Osteoblast (primary cell): ENCODE measurements at places on chromosomes 7 and 10. TPM values are rescaled to one million over a fixed set of nuclear protein-coding genes. Genes with fewer than 3 reads are reported as not detected.

GRCh38 chr7:40288827-40289226 lies 154.0 kb downstream of the SUGCT start:
- no peak overlapping the region for H3K27ac ChIP-seq
- H3K4me1 ChIP-seq, result no peaks in the 10 kb centered on the region

DNA sequence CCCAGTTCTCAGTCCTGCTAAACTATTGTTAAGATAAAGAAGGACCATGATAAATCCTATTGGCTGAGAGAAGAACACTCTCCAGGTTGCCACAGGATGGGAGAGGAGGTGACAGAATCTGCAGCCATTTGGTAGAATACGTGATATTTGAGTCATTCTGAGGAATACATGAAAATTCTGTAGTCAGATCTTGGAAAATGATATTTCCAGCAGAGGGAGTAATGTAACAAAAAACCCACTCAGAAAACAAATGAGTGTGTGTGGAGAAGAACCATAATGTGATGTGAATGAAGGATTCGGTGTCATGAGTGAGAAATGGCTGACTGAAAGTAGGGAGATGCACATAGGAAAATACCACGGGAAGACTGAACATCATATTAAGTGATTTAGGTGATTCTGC lies 128.5 kb upstream of the PFKP start:
- DNase-seq, result peak; percentile 78
- H3K27me3 ChIP-seq, result peaks cover 37% of the 10 kb centered on the region
- H3K36me3 ChIP-seq, result no peaks in the 10 kb centered on the region
- no peak overlapping the region for H3K4me3 ChIP-seq

- no peaks in the 10 kb centered on the region for H3K27me3 ChIP-seq
- no peaks in the 10 kb centered on the region for H3K36me3 ChIP-seq
- H3K27ac ChIP-seq, result no peak within 1 kb of the TSS
- peak within 1 kb of the TSS; percentile 64 for H3K4me3 ChIP-seq
- H3K4me1 ChIP-seq, result no peaks in the 10 kb centered on the region
- DNase-seq, result peak; percentile 76
Measured at GRCh38 chr7:146116521-146117222, at the start of gene CNTNAP2. Gene CNTNAP2, plus strand, starts transcription at chr7:146116801. Its CDS starts 76 bp downstream, at chr7:146116877.

- no peaks in the 10 kb centered on the region for H3K27me3 ChIP-seq
- H3K36me3 ChIP-seq, result no peaks in the 10 kb centered on the region
- DNase-seq, result no peak
- no peak overlapping the region for H3K27ac ChIP-seq
- H3K4me3 ChIP-seq, result no peak overlapping the region
- H3K4me1 ChIP-seq, result no peaks in the 10 kb centered on the region
Measured at GRCh38 chr7:4065190-4065589, 616.9 kb upstream of the FOXK1 start.

- H3K36me3 ChIP-seq, result no peaks in the 10 kb centered on the region
- no peak for DNase-seq
- H3K27me3 ChIP-seq, result no peaks in the 10 kb centered on the region
- no peak overlapping the region for H3K4me3 ChIP-seq
Measured at GRCh38 chr7:38594949-38595348, 36.2 kb downstream of the AMPH start.

DNA sequence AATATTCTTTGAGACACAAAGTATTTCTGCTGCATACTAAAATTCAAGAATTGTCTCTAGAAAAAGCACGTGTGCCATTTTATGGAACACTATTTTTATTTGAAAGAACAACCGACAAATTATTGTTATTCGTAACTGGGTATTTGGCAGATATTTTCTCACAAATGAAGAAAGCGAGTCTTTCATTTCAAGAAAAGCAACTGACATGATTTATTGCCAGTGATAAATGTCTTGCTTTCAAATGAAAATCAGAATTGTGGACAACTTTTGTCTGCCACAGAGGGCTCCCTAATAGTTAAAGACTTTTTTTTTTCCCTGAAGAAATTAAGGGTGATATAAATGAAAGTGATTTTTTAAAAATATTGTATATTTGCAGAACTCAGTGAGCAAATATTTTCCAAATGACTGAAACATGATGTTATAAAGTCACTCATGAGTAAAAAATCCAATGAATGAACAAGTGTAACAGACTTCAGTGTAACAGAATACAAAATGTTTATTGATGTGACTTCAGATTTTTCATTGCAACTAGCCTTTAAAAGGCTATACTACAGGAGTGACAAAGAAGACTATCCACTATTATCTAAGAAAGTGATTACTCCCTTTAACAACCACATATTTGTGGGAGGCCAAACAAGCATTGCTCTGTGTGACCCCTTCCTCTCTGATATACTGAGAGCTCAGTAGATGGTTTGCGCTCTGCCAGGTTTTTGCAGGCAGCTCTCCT lies 49.0 kb upstream of the SEMA3E start:
- no peaks in the 10 kb centered on the region for H3K4me1 ChIP-seq
- H3K27ac ChIP-seq, result no peak overlapping the region
- DNase-seq, result no peak
- H3K36me3 ChIP-seq, result no peaks in the 10 kb centered on the region
- H3K4me3 ChIP-seq, result no peak overlapping the region

DNA sequence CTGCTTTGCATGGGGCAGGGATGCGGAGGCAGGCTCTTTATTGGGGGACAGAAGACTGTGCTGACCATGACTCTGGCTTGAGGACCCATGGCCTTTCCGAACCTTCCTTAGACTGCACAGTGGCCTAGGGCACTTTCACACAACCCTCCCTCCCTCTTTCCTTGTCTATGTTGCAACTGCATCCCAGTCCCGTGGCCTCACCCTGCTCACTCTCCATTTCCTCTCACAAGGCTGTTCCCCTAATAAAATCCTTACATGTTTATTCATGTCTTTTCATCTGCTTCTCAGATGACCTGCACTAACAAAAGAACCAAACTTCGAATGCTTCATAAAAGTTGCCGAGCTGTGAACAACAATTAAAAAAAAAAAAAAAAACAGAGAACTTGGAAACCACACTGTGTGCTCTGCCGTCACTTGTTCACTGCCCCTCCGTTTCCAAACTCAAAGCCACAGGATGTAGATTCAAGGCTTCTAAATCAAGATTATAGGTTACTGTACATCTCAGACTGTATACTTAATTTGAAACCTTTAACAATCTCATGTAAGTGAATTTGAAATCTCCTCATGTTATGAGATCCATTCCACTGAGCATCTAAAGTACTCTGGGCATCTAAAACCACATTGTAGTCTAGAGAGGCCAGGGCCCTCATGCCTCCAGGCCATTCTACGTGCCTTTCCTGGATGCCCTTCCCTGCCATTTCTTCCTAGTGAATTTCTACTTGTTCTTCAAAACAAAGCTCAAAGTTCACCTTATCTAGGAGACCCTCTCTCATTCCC lies 265.9 kb downstream of the SNX13 start:
- no peak for DNase-seq
- H3K36me3 ChIP-seq, result no peaks in the 10 kb centered on the region
- H3K4me3 ChIP-seq, result no peak overlapping the region
- no peak overlapping the region for H3K27ac ChIP-seq
- H3K27me3 ChIP-seq, result no peaks in the 10 kb centered on the region

- peak overlapping the region; percentile 78 for H3K4me3 ChIP-seq
- H3K4me1 ChIP-seq, result peaks cover 23% of the 10 kb centered on the region
- no peaks in the 10 kb centered on the region for H3K27me3 ChIP-seq
- peak overlapping the region; percentile 41 for H3K27ac ChIP-seq
- H3K36me3 ChIP-seq, result peaks cover 7% of the 10 kb centered on the region
Measured at GRCh38 chr7:130492523-130493274, 814 bp downstream of the MEST start.

GRCh38 chr10:100516847-100517246 lies 2.8 kb downstream of the SEC31B start:
- H3K36me3 ChIP-seq, result no peaks in the 10 kb centered on the region
- peaks cover 19% of the 10 kb centered on the region for H3K4me1 ChIP-seq
- no peak overlapping the region for H3K27ac ChIP-seq
- DNase-seq, result peak; percentile 53
- H3K27me3 ChIP-seq, result no peaks in the 10 kb centered on the region

GRCh38 chr10:18343573-18343972 lies 203.3 kb downstream of the CACNB2 start:
- no peaks in the 10 kb centered on the region for H3K27me3 ChIP-seq
- H3K27ac ChIP-seq, result no peak overlapping the region
- no peak overlapping the region for H3K4me3 ChIP-seq
- H3K36me3 ChIP-seq, result no peaks in the 10 kb centered on the region
- no peak for DNase-seq

DNA sequence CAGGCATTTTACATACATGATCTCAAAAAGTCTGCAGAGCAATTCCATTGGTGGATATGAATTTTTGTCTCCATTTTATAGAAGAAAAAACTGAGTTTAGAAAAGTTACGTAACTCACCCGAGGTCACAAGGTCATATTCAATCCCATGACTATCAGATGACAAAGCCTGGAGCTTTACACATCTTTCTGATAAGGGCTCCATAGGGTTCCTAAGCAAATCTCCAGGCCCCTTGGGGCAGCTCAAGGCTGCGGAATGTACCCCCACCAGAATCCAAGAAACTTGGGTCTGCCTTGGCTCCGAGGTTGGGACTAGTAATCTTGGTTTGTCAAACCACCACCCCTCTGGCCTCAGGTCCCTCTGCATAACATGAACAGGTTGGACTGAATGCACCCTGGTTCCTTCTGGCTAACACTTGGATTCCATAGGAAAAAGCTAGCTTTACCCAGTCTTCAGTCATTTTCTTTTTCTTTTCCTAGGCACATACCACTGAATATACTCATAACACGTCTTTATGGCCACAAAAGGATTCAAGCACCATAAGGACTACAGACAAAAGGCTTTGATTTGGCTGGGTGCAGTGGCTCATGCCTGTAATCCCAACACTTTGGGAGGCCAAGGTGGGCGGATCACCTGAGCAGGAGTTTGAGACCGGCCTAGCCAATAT lies 55.5 kb downstream of the PIP4K2A start:
- no peak for DNase-seq
- H3K4me3 ChIP-seq, result no peak overlapping the region
- peaks cover 18% of the 10 kb centered on the region for H3K4me1 ChIP-seq
- H3K27me3 ChIP-seq, result no peaks in the 10 kb centered on the region
- H3K36me3 ChIP-seq, result no peaks in the 10 kb centered on the region

GRCh38 chr10:58174831-58175230 lies 92.9 kb downstream of the IPMK start:
- H3K4me1 ChIP-seq, result no peaks in the 10 kb centered on the region
- no peak overlapping the region for H3K4me3 ChIP-seq
- H3K27ac ChIP-seq, result no peak overlapping the region
- H3K27me3 ChIP-seq, result peaks cover 13% of the 10 kb centered on the region
- DNase-seq, result no peak

- H3K4me1 ChIP-seq, result no peaks in the 10 kb centered on the region
- H3K27ac ChIP-seq, result no peak overlapping the region
- no peaks in the 10 kb centered on the region for H3K36me3 ChIP-seq
- DNase-seq, result peak; percentile 58
- no peak overlapping the region for H3K4me3 ChIP-seq
Measured at GRCh38 chr7:157782041-157782440, 445.2 kb downstream of the DNAJB6 start.

- H3K4me3 ChIP-seq, result no peak overlapping the region
- no peaks in the 10 kb centered on the region for H3K27me3 ChIP-seq
- H3K27ac ChIP-seq, result no peak overlapping the region
- DNase-seq, result no peak
Measured at GRCh38 chr10:81182296-81182695, 644.6 kb downstream of the SH2D4B start.

DNA sequence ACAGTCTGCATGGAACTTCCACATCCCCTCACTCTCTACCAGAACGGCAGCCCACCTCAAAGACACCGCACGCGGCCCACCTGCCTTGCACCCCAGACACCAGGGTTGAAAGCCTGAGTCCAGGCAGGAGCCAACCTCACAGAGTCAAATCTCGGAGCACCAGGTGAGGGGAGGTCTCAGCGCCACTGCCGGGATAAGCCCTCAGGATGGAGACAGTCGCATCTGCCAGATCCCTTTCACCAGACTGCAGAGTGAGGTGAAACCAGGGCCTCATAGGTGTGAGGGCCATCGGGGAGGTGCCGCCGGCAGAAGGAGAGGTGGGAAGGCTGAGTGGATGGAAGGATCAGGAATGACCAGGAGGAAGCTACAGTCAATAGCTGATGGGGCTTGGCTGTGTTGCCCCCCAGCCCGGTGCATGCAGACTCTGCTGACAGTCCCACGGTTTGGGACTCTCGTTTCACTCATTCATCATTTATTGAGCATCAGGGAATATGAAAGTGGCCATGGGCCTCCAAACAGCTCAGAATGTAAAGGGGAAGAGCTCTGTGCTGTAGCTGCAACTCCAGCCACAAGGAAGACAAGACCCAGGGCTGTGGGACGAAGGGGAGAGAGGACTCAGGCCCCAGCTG lies 315.0 kb downstream of the PTPRN2 start:
- no peak overlapping the region for H3K27ac ChIP-seq
- no peaks in the 10 kb centered on the region for H3K4me1 ChIP-seq
- DNase-seq, result peak; percentile 73
- H3K36me3 ChIP-seq, result no peaks in the 10 kb centered on the region
- no peak overlapping the region for H3K4me3 ChIP-seq

DNA sequence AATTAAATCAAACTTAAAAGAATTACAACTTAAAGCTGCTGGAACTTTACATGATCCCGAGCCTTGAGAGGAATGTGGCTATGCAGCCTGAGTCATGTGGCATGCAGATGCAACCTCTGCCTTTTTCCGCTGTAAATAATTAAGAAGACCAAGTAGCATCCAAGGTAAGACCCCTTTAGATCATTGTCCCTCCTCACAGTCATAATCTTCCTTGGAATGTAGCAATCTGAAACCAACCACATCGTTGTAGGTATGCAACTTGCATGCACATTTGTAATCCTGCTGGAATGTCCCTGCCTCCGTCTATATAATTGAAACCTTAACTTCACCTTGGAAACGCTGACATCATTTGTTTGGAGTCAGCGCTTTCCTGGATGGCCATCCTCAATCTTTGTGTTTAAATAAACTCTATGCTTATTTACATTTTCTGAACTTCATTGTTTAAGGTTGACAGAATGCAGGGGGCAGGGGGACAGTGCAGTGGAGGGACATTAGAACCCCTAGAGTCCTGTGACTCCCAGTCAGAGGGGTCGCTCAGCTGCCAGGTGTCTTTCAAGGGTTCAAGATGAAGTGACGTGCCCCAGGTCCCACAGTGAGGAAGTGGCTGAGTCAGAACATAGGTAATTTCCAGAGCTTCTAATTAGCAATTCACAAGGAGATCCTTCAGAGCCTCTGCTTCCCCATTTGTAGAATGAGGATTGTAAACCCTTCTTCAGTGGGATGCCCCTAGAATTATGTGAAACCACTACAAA lies 110.7 kb downstream of the RALA start:
- peak overlapping the region; percentile 100 for H3K27ac ChIP-seq
- H3K4me3 ChIP-seq, result peak overlapping the region; percentile 84
- H3K4me1 ChIP-seq, result peaks cover 28% of the 10 kb centered on the region
- H3K36me3 ChIP-seq, result no peaks in the 10 kb centered on the region
- no peaks in the 10 kb centered on the region for H3K27me3 ChIP-seq

The FLNC gene
- total RNA-seq, result 93.7 and 130 TPM in 2 replicates

The SUN3 gene
- total RNA-seq, result not detected in 2 replicates

The KCNIP2 gene
- total RNA-seq, result 0.88 and 1.4 TPM in 2 replicates

The OPN1SW gene
- total RNA-seq, result not detected in 2 replicates

The PLEKHA1 gene
- total RNA-seq, result 17.4 and 19.7 TPM in 2 replicates

The C10orf62 gene
- total RNA-seq, result 0.29 and 0.36 TPM in 2 replicates

The GDF2 gene
- total RNA-seq, result not detected in 2 replicates
